ENCODE measurements at places on chromosomes 1 and 21.
A peak's percentile ranks its signal among the peaks of the same experiment; 100 is the strongest.

DNA sequence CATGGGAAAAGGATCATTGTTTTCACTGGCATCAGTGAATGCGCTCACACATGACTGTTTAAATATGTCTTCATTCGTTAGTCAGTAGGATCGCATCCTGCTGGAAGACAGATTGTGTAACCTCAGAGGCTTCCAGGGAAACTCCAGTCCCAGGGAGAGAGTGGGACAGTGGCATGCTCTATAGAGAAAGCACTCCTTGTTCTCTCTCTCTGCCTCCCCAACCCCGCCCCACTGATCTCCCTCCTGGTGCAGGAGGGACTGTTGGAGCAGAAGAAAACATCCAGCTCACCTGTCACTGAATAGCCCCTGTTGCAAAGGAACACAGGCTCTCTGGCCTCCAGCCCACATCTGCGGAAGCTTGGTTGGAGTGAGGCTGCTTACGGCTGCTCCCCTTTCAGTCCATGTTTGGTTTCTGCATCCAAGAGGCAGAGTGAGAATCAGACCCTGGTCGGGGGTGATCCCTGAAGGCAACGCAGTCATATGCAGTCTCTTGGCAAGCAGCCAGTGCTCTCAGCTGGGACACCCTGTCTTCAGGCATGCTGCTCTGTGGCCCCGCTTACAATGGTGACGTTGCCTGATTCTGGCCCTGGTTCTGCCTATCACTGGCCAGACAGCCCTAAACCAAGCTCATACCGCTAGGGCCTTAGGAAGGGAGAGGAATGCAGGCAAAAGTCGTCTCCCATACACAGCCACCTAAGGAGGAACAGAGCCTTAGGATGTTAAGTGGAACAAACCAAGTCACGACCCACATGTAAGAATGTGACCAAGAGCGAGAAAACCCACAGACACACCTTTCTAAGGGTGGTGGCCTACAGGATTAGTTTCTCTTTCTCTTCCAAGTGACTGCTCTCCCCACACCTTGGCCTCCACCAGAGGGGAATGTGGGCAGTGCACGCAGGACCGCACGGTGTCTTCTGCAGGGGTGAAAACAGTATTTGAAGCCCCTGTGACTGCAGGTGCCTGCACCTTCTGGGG lies 39.7 kb downstream of the BACE2 start:
- peak; percentile 59 for DNase-seq

- no peak for DNase-seq
Observed at GRCh38 chr1:153277852-153278251, 18.4 kb downstream of the LORICRIN start.

- no peak for DNase-seq
Observed at GRCh38 chr1:202794051-202794740, 14.0 kb downstream of the KDM5B start.

DNA sequence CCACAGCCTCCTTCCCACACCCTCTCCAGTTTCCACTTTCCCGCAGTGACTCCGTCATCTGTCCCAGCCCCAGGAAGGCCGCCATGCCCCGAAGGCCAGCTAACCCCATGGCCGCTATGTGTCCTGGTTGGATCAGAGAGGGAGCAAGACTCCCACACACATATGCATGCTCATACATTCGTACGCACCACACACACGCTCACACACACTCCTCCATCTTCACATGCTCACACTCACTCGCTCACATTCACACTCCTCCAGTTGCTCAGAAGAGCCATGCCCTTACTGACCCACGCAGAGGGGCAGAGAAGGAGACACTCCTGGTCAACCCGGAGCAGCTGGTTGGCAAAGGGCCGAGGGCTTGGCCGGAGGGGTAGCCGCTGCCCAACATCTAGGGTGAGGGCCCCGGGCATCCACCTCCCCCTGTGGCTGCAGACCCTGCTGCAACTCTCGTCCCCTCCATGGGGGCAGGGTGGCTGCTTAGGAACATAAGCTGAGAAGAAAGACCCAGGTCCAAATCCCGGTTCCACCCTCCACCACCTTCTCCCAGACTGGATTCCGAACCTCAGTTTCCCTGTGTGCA lies 122.3 kb upstream of the SLC25A33 start:
- no peak for DNase-seq

GRCh38 chr21:28561772-28562171 lies 430.9 kb downstream of the LTN1 start:
- no peak for DNase-seq

DNA sequence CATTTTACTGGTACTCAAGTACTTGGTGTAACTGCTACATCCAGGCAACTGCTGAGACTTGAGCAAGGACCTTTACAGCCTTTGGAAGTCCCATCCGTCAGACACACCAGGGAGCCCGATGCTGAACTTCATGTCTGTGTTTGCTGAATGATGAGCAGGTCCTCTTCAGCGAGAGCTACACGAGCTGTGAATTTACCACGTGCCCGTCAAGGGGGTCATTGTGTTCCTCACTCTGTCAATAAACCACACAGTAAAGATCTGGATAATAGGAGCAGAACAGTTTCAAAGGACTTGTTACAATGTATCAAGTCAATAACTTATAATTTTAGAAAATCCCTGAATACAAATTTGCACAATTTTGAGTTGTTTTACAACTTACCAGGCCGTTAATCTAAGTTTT lies 427.2 kb downstream of the KIF26B start:
- no peak for DNase-seq

GRCh38 chr1:55623311-55623710 lies 408.1 kb upstream of the USP24 start:
- peak; percentile 95 for DNase-seq

- no peak for DNase-seq
Observed at GRCh38 chr1:88780485-88780884, 96.4 kb downstream of the PKN2 start.

GRCh38 chr1:156433032-156433431 lies 64.0 kb downstream of the RHBG start:
- no peak for DNase-seq

- DNase-seq = no peak
Observed at GRCh38 chr1:22539510-22540118, 23.7 kb upstream of the EPHA8 start.

- DNase-seq = no peak
Observed at GRCh38 chr1:33286451-33287185, 30.3 kb downstream of the ZNF362 start.
